M059J (cell line): ENCODE measurements at places on chromosomes 5 and 9. TPM values are rescaled to one million over a fixed set of nuclear protein-coding genes. Genes with fewer than 3 reads are reported as not detected.

- DNase-seq, result no peak
These were observed 499.1 kb downstream of the CDK5RAP2 start for GRCh38 chr9:120080849-120081248.

The ACER2 gene
- total RNA-seq, result 0.47 and 0.96 TPM in 2 replicates

The MEGF9 gene
- total RNA-seq, result 6.4 and 15.0 TPM in 2 replicates

- no peak for DNase-seq
These were observed 335.8 kb downstream of the NR2F1-AS1 start for GRCh38 chr5:93245226-93245625.

DNA sequence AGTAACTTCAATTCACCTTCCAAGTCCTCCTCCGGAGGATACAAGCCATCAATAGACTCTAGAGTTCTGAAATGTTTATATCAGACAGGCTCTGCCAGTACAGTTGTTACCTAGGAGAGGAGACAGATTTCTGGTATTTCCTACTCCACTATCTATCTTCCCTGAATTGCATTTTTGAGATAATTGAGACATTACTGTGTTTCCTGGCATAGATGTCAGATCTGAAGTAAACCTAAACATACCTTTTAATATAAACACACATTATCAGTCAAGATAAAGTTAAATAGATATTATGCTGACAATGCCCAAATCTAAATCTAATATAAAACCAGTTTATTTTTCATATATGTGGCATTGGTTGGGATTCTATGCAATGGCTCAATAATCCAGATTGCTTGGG lies 8.2 kb upstream of the TYRP1 start:
- peak; percentile 76 for DNase-seq

The AFF4 gene
- 31.8 and 39.2 TPM in 2 replicates for total RNA-seq
